ENCODE measurements at places on chromosomes 13 and 19.

GRCh38 chr19:12913851-12914690 lies 5.0 kb downstream of the SYCE2 start:
- no peak for DNase-seq

DNA sequence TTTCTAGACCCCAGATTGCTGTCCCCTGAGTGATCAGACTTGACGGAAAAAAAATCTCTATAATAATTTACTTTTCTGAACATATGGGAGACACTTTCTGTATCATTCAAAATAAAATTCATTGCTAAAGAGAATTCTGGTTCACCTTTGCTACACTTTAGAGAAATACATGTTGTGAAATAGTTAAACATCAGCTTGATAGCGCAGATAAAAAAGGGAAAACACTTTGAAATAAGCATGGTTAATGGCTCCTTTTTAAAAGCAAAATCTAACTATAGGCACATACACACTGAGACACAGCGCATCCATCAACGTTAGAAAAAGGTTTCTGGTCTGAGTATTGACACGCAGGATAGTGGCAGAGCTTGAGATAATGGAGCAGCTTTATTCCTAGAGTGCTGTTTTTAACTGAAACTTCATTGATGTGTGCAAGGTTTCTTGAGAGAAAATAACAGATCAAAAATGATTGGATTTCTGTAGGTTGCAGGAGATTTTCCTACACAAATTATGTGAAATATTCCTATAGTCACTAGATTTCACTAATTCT lies 341.2 kb downstream of the MZT1 start:
- no peak for DNase-seq

DNA sequence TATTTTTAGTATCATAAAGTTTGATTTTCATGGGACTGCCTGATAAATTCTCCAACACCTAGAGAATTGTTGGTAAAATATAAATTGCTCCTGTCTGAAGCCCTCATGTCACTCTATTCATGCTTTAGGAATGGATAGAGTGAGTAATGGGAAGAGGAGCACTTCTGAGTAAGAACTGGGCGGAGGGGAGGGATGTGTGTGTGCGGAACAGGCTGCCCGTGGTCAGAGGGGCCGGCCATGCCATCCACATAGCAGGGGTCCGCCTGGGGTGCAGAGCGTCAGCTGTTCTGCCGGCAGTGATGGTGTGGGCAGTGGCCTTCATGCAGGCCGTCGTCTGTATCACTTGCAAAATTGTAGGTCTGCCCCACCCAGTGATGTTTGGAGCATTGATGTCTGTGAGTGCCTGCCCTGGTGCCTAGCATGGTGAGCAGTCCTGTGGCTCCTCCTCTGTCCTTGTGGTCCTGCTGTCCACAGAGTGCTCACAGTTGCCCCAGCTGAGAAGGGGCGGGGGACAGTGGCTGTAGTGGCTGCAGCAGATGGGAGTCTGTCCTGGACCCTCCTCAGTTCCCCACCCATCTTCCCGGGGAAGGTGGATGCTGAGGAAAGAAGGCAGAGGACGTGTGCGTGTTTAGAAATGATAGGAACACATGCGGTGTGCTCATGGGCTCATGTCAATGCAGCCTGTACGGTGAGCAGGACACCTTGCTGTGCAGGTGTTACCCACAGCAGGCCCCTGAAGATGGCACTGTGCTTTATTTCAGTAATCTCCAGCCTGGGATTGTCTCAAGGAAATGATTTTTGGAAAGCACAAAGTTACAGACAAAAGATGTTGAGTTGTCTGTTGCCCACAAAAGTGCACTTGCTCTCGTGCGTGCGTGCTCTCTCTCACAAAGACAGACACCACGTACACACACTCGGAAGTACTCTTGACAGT lies 49.4 kb upstream of the TEX29 start:
- no peak for DNase-seq

DNA sequence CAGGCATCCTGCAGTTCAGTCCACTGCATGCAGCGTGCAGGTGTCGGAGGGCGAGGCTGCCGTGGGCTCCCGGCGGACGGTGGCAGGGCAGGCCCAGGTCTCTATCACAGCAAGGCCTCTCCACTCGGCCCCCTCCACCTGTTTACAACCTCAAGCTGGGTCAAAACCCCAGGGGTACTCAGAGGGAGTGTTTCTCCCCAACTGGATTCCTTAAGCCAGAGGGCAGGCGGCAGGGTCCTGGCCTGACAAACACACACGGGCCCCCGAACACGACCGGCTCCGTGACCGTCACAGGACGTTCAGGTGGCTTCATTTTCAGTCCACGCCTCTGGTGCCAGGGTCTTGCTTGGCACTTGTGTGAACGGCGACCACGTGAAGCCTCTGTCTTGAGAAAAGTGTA lies 23.5 kb downstream of the RASA3 start:
- no peak for DNase-seq

DNA sequence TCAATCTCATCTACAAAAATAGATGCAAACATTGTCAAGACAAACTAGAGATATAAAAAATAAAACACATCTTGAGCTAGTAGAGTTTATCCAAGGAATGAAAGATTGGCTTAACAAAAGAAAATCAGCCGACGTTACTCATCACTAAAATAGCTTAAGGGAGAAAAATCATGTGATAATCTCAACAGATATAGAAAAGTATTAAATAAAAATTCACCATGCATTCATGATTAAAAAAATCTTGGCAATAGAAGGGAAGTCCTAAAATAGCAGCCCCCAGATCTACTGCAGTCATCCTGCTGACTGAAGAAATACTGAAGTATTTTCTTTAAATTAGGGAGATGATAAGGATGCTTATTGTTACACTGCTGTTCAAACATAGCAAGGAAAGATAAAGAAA lies 12.6 kb upstream of the DCLK1 start:
- DNase-seq, result no peak

- peak; percentile 91 for DNase-seq
Measured at GRCh38 chr19:23273590-23274412, 23.6 kb upstream of the ZNF724 start.

DNA sequence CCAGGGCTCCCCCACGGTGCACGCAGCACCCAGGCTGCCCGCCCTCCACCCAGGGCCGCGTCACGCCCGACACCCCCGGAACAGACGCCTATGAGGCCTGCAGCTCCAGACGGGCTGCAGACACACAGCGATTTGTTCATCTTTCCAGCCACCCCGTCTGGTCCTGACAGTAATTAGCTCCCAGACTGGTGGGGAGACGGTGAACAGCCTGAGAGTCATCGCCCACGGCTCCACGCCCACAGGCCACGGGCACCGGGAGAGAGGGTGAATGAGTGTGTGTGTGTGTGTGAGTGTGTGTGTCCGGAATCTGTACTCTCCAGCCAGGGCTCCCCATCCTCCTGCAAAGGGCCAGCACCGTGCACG lies 18.1 kb downstream of the GADD45B start:
- peak; percentile 20 for DNase-seq

GRCh38 chr13:25371875-25372283 lies at the start of gene ATP8A2:
Gene ATP8A2, plus strand, starts transcription at chr13:25371974. Its CDS starts 239 bp downstream, at chr13:25372213.
- DNase-seq, result no peak

GRCh38 chr13:62387647-62388046 lies 972.0 kb upstream of the PCDH20 start:
- DNase-seq, result no peak

- DNase-seq, result peak; percentile 70
Measured at GRCh38 chr19:1285737-1286360, at the start of gene EFNA2. Gene EFNA2, plus strand, starts transcription at chr19:1285873. Its CDS starts 296 bp downstream, at chr19:1286169.

DNA sequence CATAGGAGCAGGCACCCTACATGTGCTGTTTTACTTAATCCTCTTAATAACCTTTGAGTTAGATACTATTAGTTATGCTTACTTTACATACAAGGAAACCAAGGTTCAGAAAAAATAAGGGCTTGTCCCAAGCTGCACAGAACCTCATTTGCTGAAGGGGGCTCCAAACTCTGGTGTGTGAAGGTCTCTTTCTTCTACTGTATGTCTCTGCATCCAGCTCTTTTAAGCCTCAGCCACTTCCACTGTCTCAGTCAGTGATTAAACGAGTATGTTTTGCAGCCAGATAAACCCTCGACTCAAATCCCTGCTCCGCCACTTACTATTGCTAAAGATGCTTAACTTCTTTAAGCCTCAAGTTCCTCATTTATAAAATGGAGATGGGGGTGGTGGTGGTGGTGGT lies 112.4 kb upstream of the WASF3 start:
- DNase-seq, result no peak

DNA sequence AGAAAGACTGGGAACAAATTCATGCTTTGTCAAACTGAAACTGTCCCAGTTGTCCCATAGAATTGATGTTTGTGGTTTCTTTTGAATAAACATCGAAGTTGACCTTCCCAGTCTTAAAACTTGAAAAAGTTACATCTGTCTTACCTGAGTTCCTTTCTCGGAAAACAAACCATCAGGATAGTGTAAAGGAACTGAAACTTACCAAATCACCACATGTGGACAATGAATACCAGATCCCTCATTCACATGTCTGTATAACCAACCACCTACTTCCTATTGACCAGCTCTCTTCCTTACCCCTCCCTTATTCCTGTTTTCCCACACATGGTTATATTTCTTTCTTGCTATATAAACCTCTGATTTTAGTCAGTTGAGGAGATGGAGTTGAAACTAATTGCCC lies 791.7 kb upstream of the PCDH20 start:
- no peak for DNase-seq

GRCh38 chr13:46345398-46345797 lies 41.7 kb downstream of the RUBCNL start:
- DNase-seq, result no peak

GRCh38 chr19:35975608-35976214 lies 19.3 kb upstream of the SDHAF1 start:
- no peak for DNase-seq

DNA sequence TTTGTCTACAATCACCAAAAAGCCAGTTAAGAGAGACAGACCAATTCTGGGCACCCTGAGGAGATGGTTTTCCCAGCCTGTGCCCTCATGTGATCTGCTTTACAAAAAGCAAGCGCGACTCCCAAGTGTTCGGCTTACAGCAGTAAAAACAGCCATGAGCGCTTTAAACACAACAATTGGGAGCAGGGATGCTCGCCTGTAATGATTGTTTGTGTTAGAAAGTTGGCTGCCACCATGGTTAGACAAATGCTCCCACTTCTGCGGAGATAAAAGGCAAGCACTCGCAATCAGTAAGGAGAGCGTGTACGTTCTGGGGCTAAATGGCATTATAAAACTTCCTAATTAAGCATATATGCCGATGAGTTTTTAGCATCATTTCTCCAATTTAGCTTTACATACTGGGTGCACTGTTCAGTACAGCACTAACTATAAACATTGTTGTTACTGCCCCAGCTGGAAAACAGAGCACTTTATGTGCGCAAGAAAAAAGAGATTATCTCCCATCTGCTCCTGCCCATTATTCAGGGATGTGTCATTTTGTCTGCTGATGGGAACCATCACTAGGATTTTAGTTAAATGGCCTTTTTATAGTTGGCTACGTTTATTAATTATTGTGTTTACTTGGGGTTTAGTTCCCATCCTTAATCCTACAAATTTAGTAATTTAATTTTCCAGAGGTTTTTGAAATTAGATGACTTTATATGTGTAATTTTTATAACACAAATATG lies 309.3 kb upstream of the MAB21L1 start:
- no peak for DNase-seq

DNA sequence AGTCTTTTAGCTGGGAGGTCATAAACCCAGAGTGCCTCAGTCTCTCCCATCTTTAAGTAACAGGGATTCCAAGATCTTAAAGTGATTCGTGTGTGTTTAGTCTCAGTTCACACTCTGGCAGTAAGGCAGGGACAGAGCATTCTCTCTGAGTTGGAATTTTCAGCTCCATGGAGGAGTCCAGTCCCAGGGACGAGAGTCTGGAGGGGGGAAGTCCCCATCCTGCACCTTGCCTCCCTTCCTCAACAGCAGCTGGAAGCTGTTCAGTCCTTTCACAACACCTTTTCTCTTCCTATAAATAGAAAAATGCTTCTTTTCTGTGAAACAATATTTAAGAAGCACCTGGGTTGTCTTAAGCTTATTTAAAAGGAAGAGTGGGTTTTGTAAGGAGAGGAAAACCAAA lies 82.0 kb downstream of the KLF5 start:
- peak; percentile 30 for DNase-seq

- no peak for DNase-seq
Measured at GRCh38 chr13:105773241-105773640, 762.2 kb downstream of the EFNB2 start.

- DNase-seq, result no peak
Measured at GRCh38 chr13:32430018-32430747, 2.3 kb upstream of the N4BP2L1 start.

DNA sequence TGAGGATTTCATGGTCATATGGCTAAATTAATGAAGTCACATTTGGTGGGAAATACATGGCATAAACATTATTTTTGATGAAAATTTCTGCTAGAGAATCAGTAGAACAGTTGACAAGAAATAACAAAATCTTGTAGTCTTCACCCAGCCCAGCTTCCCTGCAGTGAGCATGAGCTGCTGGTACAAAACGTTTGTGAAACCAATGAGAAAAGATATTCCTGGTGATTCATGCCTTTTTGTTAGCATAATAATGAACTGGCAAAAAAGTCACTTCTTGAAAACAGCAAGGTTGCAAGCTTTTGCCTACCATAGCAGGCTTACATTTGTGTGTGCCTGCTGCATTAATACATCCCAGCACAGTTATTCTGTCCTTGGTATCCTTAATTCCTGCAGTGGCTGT lies 475.9 kb upstream of the HTR2A start:
- no peak for DNase-seq

DNA sequence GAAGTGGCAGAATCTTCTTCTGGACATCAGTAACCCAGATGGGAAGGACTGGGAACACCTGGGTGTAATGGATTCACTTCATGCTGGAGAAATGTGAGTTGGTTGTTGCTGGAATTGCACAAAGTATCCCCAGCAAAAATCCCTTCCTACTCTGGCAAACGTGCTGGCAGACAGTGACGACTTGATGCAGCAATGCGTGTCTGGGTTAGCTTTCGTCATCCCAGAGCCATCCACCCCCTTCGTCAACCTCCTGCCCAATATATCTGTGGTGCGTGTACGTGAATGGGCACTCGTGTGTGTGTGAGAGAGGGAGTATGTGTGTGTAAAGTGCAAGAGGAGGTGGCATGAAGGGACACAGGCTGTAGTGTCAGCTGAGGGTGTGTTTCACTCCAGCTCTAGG lies 70.9 kb downstream of the TM9SF2 start:
- no peak for DNase-seq

DNA sequence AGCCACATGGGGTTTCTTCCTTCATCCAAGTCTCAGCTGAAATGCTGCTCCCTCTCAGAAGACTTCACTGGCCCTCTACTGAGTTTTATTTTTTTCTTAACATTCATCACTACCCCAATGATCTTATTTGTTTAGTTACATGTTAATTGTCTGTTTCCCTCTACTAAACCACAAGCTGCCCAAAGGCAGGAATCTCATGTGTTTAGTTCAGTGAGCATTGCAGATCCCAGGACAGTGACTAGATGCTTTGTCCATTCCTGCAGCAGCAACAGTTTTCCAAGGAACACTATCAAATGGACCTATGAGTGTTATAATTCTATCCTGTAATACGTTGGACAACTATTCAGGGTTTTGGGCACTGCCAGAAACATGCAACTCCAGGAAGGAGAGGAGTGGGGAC lies 93.1 kb downstream of the RNASEH2B start:
- DNase-seq, result no peak
